Chondrocyte (in vitro differentiated cells): ENCODE measurements at places on chromosomes 13 and 19. TPM values are rescaled to one million over a fixed set of nuclear protein-coding genes. Genes with fewer than 3 reads are reported as not detected.

GRCh38 chr19:30498707-30499106, 126.5 kb downstream of the ZNF536 start:
- no peaks in the 10 kb centered on the region for H3K27me3 ChIP-seq
- H3K36me3 ChIP-seq, result no peaks in the 10 kb centered on the region
- DNase-seq, result no peak
- no peaks in the 10 kb centered on the region for H3K4me1 ChIP-seq

ZNF554 gene
- 4.1 to 4.5 TPM (median 4.4 TPM) in 3 replicates for total RNA-seq

S1PR2 gene
- total RNA-seq, result 4.7 to 13.4 TPM (median 12.0 TPM) in 3 replicates

DNA sequence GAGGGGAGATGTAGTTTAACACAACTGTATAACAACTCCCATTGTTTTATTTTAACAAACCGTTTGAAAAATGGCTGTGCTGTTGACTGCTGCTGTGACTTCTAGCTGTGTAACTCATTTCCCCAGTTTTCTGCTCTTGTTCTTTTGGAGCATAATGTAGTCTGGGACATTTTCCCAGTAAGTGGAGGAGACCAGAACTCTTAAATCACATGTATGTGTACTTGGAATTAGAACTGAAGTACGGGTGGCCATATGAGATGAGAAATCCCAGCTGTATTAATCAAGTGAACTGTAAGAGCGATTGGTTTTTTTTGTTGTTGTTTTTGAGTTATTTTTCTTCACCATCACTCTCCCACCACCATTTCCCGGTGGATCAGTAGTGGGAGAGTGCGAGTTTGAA, 49.4 kb upstream of the RNF113B start:
- no peak overlapping the region for H3K27ac ChIP-seq
- peaks cover 9% of the 10 kb centered on the region for H3K36me3 ChIP-seq
- no peak overlapping the region for H3K4me3 ChIP-seq
- H3K4me1 ChIP-seq, result peaks cover 81% of the 10 kb centered on the region
- H3K27me3 ChIP-seq, result no peaks in the 10 kb centered on the region
- no peak for DNase-seq

NKPD1 gene
- total RNA-seq, result 0.10 to 0.13 TPM in 2 of 3 replicates, not detected in the other
